ENCODE measurements at places on chromosomes 13 and 19.

DNA sequence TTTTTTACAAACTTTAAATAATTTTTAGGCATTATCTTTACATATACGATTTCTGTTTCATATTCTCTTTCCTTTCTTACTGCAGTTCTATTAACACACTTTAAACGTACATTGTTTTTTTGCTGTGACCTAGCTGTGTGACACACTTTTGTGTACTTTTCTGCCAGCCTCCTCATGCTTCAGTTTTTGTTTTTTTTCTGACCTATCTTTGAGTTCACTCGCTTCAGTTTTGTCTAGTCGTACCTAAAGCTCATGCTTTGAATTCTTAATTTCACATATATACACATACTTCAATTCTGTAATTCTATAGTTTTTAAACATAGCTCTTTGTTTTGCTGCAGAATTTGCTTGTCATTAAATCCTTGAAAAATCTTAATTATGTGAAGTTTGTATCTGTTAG, 150.4 kb downstream of the PDS5B start:
- no peak for DNase-seq

- DNase-seq, result no peak
Observed at GRCh38 chr13:34151885-34152284, 333.9 kb downstream of the RFC3 start.

DNA sequence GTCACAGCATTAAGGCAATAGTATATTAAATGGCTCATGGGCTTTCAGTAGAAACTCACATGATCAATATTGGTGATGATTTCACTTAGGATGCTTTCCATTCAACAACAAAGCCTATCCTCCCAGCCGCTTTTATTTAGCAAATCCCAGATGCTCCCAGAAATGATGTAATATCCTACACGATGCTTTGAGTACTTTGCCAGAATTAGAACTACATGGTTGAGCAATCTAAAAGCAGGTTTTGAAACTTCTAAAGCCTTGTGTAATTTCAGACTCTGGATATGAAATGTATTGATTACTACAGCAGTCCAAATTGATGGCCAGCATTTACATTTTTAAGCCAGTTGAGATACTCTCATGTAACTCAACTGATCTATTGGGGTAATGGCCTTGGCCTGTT, 13.6 kb downstream of the DLEU7 start:
- no peak for DNase-seq

DNA sequence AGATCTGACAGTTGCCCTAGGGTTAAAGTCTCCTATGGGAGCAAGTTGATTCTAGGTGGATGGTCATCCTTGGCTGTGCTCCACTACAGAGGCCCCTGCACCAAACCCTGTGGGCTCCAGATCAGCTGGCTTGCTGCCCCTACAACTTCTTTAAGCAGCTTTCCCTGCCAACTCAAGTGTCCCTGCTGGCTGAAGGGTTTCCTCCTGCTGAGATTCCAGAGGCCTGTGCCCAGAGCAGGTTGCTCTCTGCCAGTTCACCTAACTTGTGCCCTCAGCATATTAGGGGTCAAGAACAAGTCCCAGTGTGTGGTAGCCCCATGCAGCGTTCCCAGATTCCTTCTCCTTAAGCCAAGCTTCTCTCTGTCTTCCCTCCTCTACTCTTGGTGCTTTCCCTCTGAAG, 85.6 kb downstream of the ZMYM2 start:
- no peak for DNase-seq

DNA sequence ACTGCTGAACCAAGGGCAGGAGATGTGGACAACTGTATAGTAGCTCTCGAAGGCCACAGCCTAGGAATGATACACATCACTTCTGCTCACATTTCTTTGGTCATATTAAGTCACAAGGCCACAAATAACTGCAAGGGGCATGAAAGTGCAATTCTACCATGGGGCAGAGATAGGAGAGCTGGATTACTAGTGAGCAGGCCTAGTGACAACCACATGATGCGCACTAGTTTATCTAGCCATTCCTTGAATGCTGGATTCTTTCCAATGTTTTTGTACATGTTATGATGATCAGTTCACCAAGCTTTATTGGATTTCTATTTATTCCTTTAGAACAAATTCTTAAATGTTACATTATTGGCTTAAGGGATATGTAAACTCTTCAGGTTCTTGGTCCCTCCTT, 100.7 kb downstream of the MIPEP start:
- DNase-seq, result no peak

Measured in H1 (cell line).